ENCODE measurements at places on chromosomes 4 and X. TPM values are rescaled to one million over a fixed set of nuclear protein-coding genes. Genes with fewer than 3 reads are reported as not detected.

The MAP9 gene
- 18.9 TPM for total RNA-seq

The SLC34A2 gene
- 3.4 TPM for total RNA-seq

DNA sequence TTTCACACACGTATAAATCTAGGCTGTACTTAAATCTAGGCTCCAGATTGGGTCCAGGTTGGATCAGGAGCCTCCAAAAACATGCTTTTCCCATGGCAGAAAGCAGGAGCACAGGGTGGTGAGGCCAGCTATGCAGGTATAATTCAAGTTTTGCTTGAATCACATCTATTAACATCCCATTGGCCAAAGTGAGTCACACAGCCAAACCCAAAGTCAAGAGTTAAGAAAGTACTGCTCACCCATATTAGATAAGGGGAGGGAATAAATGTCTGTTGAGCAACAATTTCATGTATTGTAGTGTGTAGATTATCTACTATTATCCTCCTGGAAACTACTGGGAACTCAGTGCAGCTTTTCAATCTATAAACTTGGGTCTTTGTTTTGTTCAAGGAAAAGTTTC lies 12.8 kb downstream of the SUPT20HL2 start:
- no peak for DNase-seq

DNA sequence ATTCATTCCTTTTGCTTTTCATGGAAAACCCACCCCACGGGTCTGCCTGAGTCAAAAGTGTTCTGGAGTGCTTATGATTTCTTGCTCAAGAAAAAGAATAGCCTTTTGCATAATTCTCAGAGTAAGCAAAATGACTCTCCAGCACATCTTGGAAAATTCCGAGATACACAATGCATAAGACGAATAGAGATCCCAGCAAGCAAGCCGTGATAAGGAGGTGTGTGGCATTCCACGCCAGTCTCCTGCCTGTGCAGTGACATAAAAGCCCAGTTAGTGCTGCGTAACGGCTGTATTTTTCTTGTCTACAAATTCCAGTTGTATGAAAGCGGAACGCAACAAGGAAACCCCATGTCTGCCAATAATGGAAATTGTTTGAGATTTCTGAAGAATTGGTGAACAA lies 237.9 kb upstream of the GATB start:
- no peak for DNase-seq

- peak; percentile 47 for DNase-seq
Measured at GRCh38 chr4:3791910-3792542, 25.8 kb downstream of the ADRA2C start.

- DNase-seq, result no peak
Measured at GRCh38 chr4:5710065-5710960, 688 bp upstream of the EVC start.

DNA sequence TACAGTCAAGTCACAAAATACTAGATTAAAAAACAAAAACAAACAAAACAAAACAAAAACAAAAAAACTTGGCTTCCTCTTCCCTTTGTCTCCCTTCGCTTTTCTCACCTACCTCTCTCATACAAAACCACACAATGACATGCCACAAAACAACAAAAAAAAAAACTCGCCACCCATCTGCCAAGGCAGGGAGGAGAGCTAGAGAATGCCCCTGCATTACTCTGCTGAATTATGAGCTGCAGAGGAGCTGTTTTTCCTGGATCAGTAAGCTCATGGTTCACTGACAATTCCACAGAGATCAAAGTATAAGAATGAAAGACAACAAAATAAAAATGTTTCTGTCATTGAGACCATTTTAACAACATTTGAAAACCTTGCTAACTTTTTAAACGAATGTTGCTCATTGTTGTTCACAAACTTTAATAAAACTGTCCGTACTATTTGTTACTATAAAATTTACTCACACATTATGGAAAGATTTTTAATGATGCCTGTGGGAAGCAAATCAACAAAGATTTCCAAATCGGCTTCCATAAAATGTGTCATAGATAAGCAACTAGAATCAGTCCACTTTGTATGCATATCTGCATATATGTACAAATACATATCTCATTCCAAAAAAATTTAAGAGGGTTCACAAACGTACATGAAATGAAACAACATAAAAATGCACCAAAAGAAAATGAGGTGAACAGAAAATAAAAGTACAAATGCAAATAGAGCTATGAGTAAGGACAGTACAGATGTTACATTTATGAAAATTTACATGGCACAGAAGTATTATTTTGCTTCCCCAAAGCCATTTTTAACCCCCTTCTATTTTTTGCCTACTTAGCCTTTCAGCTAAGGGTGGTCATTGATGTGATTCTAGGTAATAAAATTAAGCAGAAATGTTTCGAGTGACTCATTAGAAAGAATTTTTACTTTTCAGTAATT lies 252.4 kb upstream of the FAT4 start:
- DNase-seq, result no peak

Measured in H1 (cell line).